ENCODE measurements at places on chromosomes 12 and 14.

- DNase-seq: no peak
These were observed 40.3 kb downstream of the FERMT2 start for GRCh38 chr14:52910572-52910971.

- DNase-seq: peak; percentile 66
These were observed at the start of gene TMTC1 for GRCh38 chr12:29783773-29784666. Gene TMTC1, minus strand, starts transcription at chr12:29783942. Its CDS starts 191 bp downstream, at chr12:29783751.

- DNase-seq: peak; percentile 69
These were observed 174.4 kb downstream of the MON2 start for GRCh38 chr12:62640910-62641448.

- no peak for DNase-seq
These were observed 357.6 kb downstream of the PAWR start for GRCh38 chr12:79333144-79333543.

DNA sequence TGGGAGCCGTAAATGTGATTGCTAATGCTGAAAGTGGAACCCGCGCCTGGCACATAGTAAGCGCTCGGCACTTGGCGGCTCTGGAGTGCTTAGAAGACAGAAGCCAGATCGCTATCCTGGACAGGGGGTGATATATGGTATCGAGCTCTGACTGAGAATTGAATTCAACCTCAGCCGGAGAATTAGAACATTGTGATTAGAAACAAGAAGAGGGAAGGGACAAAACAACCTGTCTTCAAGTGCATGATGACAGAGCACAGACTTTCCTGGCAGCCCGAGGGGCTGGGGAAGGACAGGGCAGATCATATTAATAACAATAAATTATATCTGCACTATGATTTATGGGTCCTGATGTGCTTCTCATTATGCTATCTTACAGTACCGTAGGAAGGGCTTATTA, 66.9 kb upstream of the TBX3 start:
- no peak for DNase-seq

- peak; percentile 97 for DNase-seq
These were observed 1.7 kb upstream of the FLRT2 start for GRCh38 chr14:85528080-85528896.

GRCh38 chr14:100981809-100982208, 78.3 kb upstream of the RTL1 start:
- DNase-seq: no peak

DNA sequence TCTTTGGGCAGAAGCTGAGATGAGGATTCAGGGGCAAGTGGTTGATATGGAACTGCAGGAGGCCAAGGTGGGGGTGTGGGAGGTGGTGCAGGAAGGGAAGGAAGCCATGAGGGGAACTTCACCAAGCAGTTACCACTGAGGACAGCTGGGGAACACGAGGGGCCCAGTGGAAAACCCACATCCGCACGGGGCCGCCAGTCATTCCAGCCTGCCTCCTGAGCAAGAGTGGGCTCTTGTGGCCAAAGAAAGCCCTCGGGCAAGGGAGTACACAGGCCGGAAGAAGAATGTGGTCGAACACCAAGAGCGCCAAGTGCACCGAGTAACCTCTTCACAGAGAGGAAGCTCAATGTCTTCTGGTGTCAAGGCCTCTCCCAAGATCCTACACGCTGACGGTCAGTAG, 252.2 kb upstream of the FOXN3 start:
- DNase-seq: no peak

- DNase-seq: no peak
These were observed 108.5 kb upstream of the TMEM260 start for GRCh38 chr14:56471056-56471455.

GRCh38 chr12:44640427-44641190, 235.5 kb downstream of the NELL2 start:
- DNase-seq: no peak

DNA sequence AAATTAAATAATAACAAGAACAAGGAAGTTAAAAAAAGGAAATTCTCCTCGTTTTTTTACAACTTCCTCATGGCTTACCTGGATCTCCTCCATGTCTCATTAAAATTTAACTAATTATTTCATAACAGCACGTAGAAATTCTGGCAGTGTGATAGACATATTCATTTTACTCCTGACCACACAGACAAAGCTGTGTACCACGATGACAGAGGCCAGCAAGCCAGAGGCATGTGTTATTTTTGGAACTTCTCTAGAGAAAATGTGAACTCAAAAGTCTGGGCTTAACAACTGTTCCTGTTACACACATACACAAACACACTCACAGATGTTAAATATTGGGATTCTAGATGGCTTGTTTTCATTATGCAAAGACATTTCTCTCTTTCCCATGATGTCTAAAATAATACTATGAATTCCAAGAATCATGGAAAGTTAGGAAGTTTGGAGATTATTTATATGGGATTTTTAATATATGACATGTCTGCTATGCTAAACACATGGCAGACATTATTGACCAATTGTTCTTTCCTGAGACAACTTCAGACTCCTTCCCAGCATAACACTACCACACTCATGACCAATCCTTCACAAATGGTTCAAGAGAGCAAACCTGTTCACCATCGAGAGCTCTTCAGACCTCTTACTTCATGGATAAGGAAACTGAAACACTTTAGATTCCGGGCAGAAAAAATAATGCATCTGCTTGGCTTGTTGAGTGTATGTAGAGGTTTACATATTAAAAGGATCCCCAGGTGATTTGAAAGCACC, 158.7 kb downstream of the DACT1 start:
- DNase-seq: no peak

DNA sequence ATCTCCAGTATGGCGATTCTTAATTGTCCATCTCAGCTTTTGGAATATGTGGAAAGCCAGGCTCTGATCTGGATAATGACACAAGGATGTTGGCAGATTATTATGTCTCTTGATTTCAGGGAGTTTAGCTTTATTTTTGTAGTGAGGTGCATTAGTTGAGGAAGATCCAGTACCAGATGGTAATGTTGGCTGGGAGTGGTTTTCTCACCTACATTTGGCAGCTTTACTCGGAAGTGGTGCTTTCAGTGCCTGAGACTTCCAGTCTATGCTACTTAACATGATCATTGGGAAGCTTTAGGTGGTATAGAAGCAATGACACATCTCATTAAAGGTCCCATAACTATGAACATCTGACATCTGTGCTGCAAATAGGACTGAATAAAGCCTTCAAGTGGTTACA, 7.5 kb downstream of the SLC15A5 start:
- DNase-seq: no peak

DNA sequence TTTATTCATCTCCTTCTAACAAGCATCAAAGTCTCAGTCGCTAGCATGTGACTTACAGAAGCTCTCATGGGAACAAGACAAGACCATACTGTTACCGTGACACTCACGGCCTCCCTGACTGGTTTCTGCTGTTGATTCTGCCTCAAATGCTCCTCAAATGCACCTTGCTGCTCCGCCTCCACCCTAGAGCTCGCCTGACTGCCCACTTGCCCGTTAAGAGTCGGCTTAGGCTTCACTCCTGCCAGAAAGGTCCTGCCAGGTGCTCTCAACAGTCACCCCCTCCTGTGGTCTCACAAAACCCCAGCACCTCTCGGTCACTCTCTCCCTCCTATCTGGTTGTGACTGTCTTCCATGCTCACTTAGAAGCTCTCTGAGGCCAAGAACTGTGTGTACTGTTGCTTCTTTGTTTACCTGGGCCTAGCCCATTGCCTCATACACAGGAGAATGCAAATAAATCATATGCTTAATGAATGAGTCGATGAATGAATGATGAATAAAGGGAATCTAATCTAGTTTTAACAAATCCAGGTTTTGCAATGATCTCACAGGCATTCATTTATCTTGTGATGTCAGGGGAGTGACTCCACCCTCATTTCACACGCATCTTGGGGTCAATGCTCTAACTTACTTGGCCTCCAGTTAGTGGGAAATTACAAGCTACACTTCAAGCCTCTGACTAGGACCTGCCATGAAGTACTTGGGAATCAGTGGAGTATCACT, 41.3 kb downstream of the SSH1 start:
- DNase-seq: peak; percentile 37

- DNase-seq: no peak
These were observed 8.5 kb downstream of the DHH start for GRCh38 chr12:49086116-49086515.

DNA sequence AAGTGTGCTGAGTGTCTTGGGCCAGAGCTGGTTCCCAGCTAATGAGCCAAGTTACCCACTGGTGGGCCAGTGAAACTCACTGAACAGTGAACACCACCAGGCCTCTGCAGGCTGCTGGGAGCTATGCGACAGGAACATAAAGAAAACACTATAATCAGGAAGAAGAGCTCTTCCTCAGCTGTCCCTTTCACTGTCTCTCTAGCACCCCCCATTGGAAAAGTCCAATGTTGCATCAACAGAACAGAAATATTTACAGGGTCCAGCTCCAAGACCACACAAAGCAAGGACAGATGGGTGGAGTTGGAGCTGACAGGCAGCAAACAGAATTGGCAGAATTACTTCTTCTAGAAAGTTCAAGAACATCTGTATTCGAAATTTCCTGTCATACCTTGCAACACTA, 903.6 kb upstream of the TMEM132C start:
- no peak for DNase-seq

DNA sequence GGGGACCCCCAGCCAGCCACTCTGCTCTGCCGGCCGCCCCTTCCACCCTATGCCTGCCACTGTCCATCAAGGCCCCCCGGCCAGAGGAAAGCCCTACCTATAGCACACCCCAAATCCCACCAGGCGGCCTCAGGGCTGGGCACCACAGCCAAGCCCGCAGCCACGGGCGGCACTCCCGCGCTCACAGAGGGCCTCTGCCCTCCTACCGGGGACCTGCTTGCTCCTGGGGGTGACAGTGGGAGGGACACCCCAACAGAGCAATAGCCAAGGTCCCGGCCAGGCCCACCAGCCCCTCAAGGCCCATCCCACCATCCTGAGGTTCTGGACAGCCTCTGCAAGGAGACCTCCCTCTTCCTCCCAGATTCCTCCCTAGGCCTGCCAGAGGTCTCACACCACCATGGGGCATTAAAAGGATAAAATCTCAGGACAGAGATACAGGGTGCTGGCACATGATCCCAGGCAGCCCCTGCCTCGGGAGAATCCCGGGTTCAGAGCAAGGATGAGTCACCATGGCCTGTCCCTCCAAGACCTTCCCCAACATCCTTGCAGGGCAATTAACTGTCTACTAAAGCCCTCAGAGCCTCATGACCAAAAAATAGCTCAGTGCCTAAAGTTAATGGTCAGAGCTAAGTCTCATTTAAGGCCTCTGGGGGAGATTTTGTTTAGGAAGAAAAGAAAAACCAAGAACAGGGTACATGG, 17.1 kb downstream of the CCDC85C start:
- no peak for DNase-seq

GRCh38 chr12:45433441-45433868, 217.6 kb downstream of the ANO6 start:
- no peak for DNase-seq

GRCh38 chr12:8956073-8956472, 6.6 kb upstream of the M6PR start:
- no peak for DNase-seq

DNA sequence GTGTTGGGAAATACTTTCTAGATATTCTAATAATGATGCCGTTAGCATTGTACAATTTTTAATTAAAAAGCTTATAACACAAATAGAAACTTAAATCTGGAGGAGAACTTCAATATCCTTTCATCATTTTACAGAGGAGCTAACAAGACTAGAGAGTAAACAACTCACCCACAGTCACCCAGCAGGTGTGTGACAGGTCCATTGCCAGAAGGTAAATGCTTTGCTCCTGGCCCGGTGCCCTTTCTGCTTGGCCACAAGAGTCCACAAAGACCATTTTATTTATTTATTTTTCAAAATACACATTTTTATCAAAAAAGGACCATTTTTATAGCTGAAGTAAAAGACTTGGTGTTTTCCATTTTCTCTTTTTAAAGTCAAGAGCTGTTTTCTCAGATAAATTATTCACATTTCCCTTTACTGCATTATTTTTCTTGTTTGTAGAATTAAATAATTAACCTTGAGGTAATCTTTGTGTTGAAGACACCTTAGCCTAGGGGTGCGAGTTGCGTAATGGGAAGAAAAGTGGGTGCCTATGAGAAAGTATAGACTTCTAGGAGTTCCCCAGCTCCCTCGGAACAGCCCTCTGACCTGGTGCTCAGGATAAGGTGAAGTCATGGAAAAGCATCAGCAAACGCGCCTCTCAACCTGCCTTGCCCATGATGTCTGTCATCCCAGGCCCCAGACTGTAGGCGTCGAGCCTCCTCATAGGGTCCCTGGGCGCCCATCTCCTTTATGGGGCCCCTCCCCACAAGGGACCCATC, 26.3 kb upstream of the AMIGO2 start:
- DNase-seq: no peak

- DNase-seq: peak; percentile 24
These were observed 63.9 kb upstream of the PTGR2 start for GRCh38 chr14:73787486-73788316.
